HepG2 (cell line): ENCODE measurements at places on chromosomes 13 and 19.

- no peak for DNase-seq
These were observed 21.0 kb upstream of the LRCH1 start for GRCh38 chr13:46531953-46532352.

GRCh38 chr19:32658075-32658474 is 16.9 kb downstream of the ANKRD27 start:
- DNase-seq = no peak

GRCh38 chr19:29538146-29538545 is 12.4 kb downstream of the VSTM2B start:
- DNase-seq = no peak

- DNase-seq = no peak
These were observed 173.7 kb upstream of the SLITRK5 start for GRCh38 chr13:87497426-87497825.

DNA sequence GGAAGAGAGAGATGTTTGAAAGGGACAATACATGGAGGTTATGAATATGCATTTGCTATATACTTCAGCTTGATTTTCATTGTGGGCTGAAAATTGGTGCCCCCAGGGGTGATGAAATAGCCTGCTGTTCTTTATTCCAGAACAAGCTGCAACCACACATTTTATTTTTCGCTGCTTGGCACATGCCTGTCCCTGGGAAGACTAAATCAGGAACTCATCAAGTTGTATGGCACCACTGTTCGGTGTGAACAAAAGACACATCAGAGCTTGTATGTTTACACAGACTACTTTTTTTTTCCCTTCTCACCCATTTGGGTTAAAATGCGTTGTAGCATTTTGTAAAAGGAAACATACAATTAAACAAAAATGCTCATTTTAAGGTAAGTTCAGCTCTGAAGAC is 230.7 kb downstream of the NALCN start:
- DNase-seq = no peak

DNA sequence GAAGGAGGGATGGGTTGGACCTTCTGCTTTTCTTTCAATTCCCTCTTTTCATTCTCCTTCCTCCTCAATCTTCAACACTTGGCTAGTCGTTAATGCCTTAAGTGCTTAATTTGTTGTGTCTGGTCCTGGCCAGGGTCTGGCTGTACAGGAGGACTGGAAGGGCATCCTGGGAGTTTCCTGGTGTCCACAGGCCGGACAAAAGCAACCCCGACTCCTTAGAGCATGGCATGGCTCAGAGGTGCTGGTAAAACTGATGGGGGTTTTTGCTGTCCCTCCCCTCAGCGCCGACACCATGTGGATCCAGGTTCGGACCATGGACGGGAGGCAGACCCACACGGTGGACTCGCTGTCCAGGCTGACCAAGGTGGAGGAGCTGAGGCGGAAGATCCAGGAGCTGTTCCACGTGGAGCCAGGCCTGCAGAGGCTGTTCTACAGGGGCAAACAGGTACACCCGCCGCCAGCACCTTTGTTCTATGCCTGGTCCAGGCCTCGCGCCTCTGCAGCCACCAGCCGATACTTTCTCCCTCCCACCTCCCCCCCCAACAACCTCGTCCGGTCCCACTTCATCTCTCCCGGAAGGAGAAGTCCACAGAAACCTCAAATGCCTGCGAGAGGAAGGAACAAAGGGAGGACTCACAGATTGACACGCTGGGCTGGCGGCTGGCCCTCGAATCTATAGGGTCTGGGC is 1.4 kb downstream of the UHRF1 start:
- no peak for DNase-seq

GRCh38 chr13:41428155-41428554 is 29.2 kb upstream of the RGCC start:
- no peak for DNase-seq

- DNase-seq = no peak
These were observed 29.8 kb downstream of the DNM2 start for GRCh38 chr19:10747674-10748073.

- DNase-seq = no peak
These were observed 15.2 kb downstream of the DACH1 start for GRCh38 chr13:71851498-71852409.

DNA sequence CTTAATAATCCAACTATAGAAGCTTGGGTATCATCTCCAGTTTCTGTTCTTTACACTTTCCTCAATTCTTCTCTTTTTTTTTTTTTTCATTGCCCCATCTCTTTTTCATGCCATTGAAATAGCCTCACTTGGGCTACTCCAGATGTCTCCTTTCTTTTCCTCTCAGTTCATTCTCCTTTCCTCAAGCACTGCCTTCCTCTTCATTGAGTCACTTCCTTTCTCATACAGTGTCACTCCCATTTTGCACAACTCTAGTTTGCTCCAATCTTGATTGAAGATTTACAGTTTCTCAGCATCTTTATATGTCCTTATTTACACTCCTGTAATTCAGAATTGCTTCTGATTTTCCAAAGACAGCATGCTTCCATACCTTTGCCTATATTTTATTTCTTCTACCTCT is 61.3 kb downstream of the IPO5 start:
- no peak for DNase-seq

GRCh38 chr19:30473334-30473867 is 101.2 kb downstream of the ZNF536 start:
- DNase-seq = no peak

GRCh38 chr19:28401739-28402424 is 811.1 kb downstream of the UQCRFS1 start:
- no peak for DNase-seq
